ENCODE measurements at places on chromosomes 5 and 9.

DNA sequence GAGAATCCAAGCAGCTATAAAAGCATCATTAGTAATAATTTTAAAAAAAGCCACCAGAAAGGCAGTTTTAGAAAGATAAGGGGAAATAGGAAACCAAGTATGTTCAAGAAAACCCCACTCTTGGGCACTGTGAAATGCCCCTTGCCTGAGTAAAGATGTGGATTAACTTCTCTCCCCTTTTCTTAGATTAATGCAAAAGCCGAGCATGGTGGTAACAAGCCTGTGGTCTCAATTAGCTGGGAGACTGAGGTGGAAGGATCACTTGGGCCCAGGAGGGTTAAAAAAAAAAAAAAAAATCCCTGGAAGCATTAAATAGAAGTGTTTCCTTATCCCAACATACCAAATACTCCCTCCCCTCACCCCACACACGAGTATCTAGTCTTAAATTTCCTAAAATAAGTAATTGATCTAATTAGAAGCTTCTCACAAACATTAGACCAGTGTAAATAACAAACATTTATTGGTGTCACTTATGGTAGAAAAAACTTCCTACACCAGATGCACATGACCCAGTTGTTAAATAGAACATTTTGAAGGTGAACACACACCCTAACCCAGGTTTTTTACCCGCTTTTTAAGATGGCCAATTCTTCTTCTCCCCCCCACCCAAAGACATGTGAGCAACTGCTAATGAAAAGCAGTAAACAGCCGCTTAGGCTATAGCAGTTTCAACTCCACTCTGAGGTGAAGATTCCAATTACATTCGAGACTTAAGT lies 5.2 kb downstream of the HSPA5 start:
- no peak for DNase-seq

- DNase-seq: no peak
Observed at GRCh38 chr9:83508067-83508466, 30.1 kb downstream of the FRMD3 start.

DNA sequence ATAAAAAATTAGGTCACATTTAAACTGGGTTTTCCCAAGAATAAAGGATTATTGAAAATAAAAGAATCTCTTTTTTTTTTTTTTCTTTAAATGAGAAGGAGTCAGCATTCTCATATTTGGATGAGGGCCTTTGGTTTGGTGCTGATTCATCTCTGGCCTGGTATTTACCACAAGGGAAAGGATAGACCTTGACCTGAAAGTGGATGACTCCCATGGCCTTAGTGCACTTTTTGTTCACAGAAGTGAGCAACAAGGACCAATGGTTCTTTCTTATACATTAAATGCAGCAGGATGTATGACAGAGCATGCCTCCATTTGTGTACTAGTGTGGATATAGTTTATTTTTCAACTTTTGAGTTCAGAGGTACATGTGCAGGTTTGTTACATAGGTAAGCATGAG lies 6.9 kb downstream of the YTHDC2 start:
- no peak for DNase-seq

- no peak for DNase-seq
Observed at GRCh38 chr5:151374539-151374938, 27.2 kb upstream of the SLC36A2 start.

GRCh38 chr9:21906881-21907280 lies 87.3 kb downstream of the CDKN2A start:
- no peak for DNase-seq

- no peak for DNase-seq
Observed at GRCh38 chr9:127051881-127052595, 70.4 kb downstream of the ANGPTL2 start.

GRCh38 chr9:120416781-120417427 lies 163.1 kb downstream of the CDK5RAP2 start:
- DNase-seq: no peak

GRCh38 chr5:181054871-181055459 lies 14.9 kb downstream of the BTNL9 start:
- DNase-seq: no peak

- no peak for DNase-seq
Observed at GRCh38 chr5:146883511-146883910, 5.0 kb upstream of the PPP2R2B start.

GRCh38 chr5:87340716-87341115 lies 72.0 kb downstream of the CCNH start:
- DNase-seq: no peak

- DNase-seq: no peak
Observed at GRCh38 chr9:69542058-69542457, 130.1 kb downstream of the APBA1 start.

GRCh38 chr9:107749787-107750444 lies 260.3 kb upstream of the KLF4 start:
- DNase-seq: peak; percentile 88

DNA sequence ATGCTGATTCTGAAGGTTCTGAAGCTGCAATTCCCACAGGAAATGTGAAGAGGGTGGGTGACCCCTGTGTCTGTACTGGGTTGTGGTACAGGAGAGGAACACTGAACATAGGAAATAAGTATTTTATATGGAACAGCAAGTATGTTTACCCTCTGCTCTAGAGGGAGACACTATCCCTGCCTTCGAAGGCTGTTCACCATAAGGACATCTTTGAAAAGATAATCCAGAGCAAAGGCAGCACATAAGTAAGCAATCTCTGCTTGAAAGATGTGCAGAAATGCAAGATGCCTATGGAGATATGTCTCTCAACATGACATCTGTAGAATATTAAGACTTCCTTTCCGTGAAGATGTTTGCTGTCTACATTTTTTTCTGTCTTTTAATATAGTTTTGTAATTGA lies 184.4 kb upstream of the EFNA5 start:
- DNase-seq: no peak

GRCh38 chr5:117942861-117943519 lies 1045.4 kb downstream of the DTWD2 start:
- no peak for DNase-seq

DNA sequence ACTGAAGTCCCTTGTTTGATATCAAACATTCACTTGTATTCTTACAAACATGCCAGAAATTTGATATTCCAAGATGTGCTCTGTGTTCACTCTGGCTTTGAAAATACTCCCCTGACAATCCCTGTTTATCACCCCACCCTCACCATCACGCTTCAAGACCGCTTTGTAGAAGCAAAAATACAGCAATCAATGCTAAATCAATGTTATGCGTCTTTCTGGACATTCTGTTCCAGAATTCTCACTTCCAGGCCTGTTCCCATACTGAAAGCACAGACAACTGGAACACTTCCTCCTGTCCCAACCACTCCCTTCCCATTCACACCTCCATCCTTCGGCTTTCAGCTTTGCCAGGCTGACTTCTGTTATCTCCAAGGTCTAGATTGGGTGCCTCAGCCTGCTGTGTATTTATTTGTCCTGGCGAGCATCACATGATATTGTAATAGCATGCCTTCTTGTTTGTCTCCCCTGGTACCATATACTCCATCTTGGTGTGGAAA lies 72.8 kb downstream of the SNCAIP start:
- DNase-seq: no peak

- DNase-seq: no peak
Observed at GRCh38 chr9:20848490-20848889, 164.4 kb downstream of the FOCAD start.

DNA sequence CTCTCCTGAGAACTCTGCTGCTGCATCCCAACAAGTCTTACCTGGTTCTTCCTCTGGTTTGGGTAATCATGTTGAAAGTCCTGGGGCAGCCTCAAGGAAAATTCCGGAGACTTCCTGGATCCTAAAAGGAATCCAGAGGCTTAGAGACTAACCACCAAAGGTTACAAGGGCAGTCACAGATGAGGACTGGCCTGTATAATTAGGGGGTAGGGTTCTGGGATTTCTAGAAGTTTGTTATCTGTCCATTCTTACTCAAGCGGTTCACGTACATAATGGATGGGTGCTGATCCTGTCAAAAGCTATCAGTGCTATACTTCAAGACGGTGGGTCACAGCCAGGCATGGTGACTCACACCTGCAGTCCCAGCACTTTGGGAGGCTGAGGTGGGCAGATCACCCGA lies 51.4 kb upstream of the EPB41L4B start:
- no peak for DNase-seq

- no peak for DNase-seq
Observed at GRCh38 chr5:141762790-141763368, 80.8 kb upstream of the ARAP3 start.

DNA sequence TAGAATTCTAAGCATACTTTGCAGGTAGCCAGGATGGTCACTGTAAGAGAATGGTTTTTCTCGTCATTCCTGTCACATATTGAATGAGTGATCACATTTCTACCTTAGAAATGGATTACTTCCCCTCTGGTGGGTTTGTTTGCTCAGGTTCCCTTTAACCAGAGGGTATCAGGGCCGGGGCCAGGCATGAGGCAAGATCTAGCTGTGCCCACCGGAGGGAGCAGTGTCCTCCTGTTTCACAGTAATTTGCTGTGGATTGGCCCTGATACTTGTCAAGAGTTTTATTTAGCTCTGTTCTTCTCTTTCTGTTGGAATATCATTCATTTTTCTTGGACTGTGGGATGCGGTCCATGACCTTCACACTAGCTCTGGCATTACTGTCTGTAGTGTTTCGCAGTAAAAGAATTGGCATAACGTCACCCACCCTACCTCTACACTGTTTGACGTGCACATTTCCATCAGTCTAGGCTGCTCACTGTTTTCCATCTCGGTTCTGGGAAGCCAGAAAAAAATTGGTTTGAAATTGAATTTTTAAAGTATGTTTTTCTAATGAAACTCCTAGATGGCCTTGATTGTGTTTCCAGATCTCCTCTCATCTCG lies 42.4 kb upstream of the ZBED3 start:
- DNase-seq: no peak

- no peak for DNase-seq
Observed at GRCh38 chr5:80885396-80886000, 74.7 kb upstream of the RASGRF2 start.

- peak; percentile 21 for DNase-seq
Observed at GRCh38 chr9:21102305-21102704, 24.6 kb upstream of the IFNB1 start.

DNA sequence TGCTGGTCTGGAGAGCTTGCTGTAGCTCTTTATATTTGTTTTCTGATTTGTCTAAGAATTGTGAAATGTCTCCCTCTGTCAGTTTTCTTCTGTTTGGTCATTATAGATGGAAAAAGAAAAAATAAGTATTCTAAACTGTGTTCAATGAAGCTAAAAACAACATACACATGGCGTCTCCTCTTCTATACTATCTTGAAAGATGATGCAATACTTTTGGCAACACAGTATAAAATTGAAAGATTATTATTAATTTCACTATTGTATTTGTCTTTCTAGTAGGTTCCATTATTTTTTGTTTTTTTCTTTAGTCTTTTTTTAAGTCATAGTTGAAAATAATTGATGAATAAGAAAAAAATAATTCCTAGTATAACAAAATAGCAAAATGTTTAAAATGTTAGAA lies 22.5 kb downstream of the CCDC192 start:
- no peak for DNase-seq

GRCh38 chr9:126337729-126338372 lies 11.2 kb downstream of the MVB12B start:
- DNase-seq: no peak

DNA sequence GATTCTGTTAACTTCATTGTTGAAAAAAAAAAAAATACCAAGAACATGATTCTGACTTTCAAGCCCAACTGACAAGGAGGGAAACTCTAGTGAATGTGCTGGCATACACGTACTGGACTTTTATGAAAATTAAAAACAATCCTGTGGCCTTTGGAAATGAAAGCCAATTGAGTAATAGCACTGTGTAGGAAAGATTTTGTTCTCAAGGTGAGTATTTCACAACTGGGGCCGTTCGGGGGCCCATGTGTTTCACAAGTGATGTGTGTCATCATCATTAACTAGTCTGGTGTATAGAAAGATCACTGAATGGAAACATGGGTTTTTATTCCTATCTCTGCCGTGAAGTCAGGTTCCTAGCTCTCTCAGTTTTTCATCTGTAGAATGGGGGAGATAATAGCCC lies 605.0 kb upstream of the CLINT1 start:
- DNase-seq: no peak

- no peak for DNase-seq
Observed at GRCh38 chr9:116055536-116055935, 98.1 kb upstream of the PAPPA start.

- no peak for DNase-seq
Observed at GRCh38 chr9:28883234-28883633, 1310.0 kb upstream of the C9orf72 start.

DNA sequence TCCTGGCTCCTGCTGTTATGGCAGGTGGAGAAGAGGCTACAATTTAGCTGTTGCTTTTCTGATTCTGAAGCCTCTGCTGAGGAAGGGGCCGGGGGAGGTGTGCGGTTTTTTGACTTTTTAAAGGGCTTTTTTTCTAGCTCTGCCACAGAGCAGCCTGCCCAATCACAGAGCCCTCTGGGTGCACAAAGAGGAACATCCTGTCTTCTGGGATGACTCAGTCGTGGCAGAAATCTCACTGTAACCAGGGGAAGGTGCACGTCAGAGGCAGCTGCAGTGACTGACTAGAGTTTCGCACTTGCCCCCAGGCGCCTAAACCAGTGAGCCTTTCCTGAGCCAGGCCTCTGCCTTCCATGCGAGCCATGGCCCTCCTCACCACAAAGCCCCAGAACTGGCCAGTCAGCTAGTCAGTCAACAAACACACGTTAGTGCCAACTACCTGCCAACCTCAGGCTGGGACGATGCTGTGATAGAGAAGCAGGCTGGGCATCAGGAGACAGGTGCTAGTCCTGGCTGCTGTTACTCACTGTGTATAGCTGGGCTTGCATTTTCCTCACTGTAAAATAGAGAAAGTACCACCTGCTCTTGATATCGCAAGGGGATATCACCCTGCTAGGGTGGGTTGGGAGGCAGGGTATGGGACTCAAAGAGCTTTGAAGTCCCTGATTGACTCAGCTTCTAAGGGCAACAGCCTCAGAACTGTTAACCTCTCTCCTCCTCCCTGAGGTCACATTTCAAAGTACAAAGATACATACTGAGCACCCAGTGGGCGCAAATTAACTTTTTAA lies 2.2 kb downstream of the AKNA start:
- DNase-seq: peak; percentile 73

GRCh38 chr5:172887692-172888091 lies 53.6 kb downstream of the ERGIC1 start:
- no peak for DNase-seq

DNA sequence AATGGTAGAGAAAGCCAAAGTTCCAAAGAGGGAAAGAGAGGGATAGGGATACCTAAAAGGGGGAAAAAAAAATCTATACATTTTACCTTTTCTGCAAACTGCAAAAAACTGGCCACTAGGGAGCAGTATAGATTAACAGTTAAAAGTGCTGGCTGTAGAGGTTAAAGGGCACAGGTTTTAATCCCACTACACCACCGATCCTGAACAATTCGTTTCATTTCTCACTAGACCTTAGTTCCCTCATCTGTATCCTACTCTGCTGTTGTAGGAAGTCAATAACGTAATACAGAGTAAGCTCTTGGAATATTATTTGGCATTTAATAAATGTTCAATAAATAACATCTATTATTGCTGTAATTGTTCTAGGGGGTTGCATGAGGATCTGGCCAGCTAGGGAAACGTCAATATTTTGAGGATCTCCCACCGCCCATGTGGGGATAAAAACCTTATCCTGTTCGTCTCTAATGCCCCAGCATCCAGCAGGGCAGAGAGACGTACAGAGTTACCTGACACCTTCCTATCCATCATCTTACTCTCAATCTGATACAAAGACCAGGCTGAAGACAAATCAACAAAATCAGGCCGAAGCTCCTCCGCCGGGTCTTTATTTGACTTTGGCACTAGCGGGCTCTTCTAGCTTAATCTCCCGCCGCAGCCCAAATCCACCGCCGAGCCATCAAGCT lies 757 bp downstream of the CDC26 start:
- peak; percentile 13 for DNase-seq

GRCh38 chr9:110104261-110104809 lies 103.6 kb downstream of the C9orf152 start:
- DNase-seq: no peak

- no peak for DNase-seq
Observed at GRCh38 chr9:21281275-21281674, 23.8 kb downstream of the IFNA5 start.

Data from GM04503 (cell line).